Activated CD4-positive, alpha-beta T cell treated with anti-CD3 and anti-CD28 coated beads, Interleukin-2, amount 50 U/mL, for 1 hour (primary cell): ENCODE measurements at places on chromosomes 3 and 15.

DNA sequence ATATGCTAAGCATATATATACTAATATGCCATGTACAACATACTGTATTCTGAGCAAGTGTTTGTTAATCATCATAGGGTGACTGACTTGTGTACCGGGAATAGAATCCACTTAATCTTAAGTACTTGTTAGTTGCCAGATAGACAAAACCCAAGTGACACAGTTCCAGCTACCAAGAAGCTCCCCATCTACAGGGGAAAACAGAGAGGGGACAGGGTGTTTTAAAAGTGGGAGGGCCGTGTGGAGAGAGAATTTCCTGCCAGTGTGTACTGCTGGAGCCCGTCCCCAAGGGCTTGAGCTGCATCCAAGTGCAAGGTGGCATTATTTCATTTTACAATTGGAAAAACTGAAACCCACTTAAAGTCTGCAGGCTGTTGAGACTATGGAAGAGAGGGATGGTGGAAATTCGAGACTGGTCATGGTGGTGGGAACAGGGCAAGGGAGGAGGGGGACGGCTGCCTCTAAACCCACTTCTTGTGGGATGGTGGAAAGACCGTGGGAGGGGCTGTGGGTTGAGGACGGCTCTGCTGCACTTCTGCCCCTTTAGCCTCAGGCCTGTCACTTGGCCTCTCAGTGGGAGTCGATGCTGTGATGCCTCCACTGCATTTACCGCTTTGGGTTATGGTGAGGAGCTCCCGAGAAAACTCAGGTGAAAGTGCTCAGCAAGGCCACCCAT lies 310.6 kb upstream of the LRRFIP2 start:
- DNase-seq, result no peak

DNA sequence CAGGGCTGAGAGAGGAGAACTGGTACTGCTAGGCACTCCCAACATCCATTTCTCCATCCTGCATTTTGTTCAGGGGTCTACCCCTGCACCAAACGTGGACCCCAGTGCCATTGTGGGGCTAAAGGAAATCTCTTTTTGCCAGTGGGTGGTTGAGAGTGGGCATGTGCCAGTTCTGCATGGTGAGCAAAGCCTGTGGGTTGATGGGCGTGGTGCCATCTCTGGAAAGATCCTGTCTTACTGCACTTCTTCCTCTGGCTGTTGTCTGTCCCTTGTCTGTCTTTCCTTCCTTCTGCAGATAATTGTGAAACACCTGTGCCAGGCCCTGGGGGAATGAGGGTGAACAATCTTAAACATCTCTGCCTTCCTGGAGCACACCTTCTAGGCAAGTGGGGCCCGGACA lies 1.4 kb upstream of the RARRES1 start:
- DNase-seq, result no peak

GRCh38 chr3:61442696-61443095 lies 118.7 kb upstream of the PTPRG start:
- no peak for DNase-seq

DNA sequence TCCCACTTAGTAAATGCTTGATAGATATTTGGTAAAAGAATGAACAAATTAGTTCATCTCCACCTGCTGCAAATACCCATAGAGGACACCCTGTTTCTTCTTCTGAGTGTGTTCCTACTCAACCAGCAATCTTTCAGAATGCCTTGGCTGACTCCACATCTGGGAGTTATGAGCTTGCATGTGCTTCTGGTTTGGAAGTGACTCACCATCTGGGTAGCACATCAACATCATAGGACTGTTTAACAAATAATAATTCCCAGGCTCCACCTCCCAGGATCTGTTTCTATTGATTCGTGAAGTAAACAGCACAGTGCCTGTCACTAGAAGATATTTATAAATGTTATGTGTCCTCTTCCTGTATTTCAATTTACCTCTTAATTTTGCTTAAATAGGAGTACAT lies 580.1 kb downstream of the ROBO2 start:
- no peak for DNase-seq

DNA sequence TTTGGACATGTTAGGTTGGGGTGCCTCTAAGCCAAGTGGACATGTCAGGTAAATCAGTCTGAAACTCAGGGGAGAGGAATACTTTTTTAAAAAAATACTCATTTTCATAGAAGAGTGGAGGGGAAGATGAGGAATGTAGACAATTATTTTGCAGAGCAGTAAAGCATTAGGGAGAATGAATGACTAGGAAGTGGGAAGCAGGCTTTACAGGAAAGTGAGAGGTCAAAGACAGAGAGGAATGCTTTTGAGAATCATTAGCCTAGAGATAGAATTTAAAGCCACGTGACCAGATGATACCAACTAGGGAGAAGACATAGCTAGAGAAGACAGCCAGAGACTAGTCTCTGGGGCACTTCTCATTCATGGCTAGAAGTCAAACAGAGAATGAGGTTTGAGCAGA lies 91.0 kb downstream of the RAD18 start:
- DNase-seq, result no peak

- peak; percentile 39 for DNase-seq
Observed at GRCh38 chr3:187987924-187988323, 166.0 kb upstream of the LPP start.

- DNase-seq, result no peak
Observed at GRCh38 chr15:99123713-99124451, 19.0 kb downstream of the SYNM start.

- DNase-seq, result no peak
Observed at GRCh38 chr15:88909956-88910831, 3.0 kb downstream of the MFGE8 start.

DNA sequence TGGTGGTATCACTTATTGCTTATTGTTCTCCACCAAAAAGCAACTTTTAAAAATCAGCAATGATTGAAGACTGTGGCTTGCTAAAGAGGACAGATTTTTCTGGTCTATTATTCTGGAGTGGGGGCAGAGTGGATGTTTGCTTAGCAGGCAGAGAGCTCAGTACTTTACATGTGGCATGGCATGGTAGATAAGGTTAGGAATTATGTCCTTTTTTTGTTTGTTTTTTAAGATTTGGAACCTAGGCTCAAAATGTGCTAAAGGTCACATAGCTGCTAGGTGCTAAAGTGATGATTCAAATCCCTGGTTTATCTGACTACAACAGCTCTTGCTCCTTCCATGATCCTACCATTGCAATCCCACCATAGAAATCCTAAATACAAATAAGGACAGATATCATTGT lies 331.0 kb upstream of the ADAMTS9 start:
- no peak for DNase-seq

- DNase-seq, result no peak
Observed at GRCh38 chr3:133237380-133237779, 162.5 kb upstream of the BFSP2 start.

DNA sequence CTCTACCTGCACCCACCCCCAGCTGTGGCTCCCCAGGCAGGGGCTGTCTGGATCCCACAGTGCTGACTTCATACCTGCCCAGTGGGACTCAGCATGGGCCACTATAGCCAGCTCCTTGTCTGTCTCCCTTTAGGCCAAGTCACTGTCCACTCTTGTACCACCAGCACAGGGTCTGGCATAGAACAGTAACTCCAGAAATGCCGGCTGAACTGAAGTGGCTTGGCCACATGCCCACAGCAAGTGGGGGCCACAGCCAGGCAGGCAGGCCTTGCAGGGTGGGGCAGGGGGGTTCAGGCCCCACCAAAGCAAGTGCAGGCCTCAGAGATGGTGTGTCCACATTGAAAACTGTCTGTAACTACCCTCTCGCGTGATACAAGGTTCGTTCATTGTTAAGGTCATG lies 252.6 kb upstream of the LYSMD4 start:
- no peak for DNase-seq

GRCh38 chr3:190038050-190038933 lies 82.4 kb downstream of the P3H2 start:
- no peak for DNase-seq

GRCh38 chr3:166743481-166744134 lies 636.5 kb downstream of the ZBBX start:
- DNase-seq, result no peak

DNA sequence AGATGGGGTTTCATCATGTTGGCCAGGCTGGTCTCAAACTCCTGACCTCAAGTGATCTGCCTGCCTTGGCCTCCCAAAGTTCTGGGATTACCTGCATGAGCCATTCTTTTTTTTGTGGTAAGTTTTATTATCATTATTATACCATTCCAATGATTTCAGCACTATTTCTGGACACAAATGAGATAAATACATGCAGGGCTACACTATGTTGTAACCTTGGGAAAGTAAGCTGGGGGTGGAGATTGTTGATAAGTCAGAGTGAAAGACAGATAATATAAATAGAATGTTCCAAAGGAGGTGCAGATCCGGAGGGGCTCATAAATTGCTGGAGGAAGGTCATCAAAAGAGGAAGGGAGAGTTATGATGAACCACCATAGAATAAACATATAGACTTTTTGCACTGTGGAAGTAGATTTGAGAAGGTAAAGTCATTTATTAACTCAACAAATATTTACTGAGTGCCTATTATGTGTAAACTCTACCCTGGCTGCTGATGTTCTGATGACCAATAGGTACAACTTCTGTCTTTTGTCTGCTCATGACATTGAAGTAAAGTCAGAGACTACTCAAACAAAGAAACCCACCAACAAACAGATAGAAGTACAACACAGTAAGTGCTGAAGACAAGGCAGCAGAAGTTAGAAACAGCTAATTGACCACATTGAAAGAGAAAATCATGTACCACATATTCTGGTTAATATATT lies 478.9 kb upstream of the GOLIM4 start:
- DNase-seq, result no peak

DNA sequence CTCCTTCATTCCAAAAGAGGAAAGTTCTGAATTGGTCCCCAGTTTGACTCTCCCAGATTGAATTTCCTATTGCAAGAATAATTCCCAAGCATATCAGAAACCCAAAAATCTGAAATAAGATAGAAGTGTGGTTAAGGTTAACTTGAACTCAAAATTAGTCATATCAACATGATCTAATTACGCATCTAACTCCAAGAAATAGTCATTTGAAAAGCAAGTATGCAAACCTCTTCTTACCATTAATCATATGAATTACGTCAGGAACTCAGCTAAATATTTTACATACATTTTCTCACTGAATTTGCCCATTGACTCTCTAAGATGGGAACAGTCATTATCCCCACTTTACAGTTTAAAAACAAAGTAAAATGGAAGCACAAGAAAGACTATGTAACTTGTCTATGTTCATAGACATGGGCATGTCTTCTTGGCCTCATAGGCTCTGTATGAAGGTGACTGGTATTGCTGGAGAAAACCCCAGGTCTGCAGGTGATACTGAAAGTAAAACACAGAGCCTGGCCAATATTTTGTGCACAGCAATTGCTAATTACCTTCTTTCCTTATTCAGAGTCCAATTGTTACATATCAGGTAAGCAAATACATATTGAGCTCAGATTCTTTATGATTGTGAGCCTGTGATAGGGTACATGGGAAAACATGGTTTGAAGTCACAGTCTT lies 139.2 kb downstream of the ATP8B4 start:
- DNase-seq, result no peak
